ENCODE measurements at places on chromosomes 5 and 9.

- DNase-seq: no peak
Measured at GRCh38 chr9:89983411-89983810, 378.6 kb downstream of the GADD45G start.

- DNase-seq: no peak
Measured at GRCh38 chr5:169003721-169004541, 297.0 kb downstream of the SLIT3 start.

DNA sequence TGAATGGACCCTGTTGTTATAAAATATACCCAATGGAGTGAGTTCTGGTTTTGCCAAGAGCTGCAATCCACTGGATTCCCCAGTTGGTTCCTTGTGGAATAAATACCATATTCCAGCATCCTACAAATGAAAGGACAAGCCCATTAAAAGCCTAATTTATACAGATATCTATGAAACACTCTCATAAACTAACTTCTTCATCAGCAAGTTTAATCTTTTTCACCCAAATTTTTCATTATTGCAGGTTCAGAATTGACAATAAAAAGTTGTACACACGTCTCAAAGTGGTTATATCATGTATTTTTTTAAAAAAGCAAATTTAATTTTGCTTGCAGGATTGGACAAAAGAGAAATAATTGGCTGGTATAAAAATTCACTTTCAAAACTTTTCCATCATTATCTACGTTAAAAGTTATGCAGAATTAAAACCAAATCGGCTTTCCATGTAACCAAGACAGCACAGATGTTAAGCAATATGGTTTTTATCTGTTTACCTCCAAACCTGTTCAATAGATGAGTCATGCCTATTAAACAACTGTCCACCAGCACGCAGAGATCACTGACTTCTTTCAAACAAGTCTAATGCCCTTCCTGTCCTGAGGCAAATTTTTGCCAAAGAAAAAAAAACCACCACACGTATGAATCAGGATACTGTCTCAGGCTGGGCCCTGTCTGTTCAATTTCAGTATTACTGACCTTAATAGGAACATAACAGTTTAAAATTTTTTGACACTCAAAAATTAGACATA lies 42.5 kb downstream of the CEMIP2 start:
- no peak for DNase-seq

GRCh38 chr5:60334281-60334713 lies 365.7 kb downstream of the DEPDC1B start:
- DNase-seq: no peak

GRCh38 chr9:30582240-30582639 lies 1802.2 kb upstream of the ACO1 start:
- DNase-seq: no peak

DNA sequence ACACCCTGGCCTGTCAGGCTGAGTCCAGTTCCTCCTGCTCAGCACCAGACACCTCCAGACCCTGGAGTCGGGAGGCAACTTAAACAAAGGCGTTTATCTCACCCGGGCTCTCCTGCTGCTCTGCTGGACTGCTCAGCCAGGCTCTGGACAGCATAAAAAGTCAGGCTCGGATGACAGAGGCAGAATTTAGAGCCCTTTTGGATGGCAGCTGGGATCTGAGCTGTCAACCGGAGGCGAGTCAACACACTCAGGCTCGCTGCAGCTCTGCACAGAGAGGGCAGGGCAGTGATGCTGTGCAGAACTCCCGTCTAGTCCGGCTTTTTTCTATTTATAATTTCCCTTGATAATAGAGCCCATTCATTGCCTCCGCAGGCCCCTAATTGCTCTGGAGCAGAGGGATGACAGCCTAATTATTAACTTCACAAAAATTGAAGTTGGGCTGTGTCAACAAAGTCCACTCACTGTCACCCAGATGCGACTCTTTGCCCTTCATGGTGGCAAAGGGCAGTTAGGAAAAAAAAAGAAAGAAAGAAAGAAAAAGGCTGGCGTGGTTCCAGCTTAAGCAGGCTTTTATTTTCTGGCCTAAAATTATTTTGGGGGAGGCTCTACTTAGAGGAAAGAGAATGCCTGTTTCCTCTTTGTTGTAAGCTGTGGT lies 37.6 kb downstream of the STC2 start:
- no peak for DNase-seq

DNA sequence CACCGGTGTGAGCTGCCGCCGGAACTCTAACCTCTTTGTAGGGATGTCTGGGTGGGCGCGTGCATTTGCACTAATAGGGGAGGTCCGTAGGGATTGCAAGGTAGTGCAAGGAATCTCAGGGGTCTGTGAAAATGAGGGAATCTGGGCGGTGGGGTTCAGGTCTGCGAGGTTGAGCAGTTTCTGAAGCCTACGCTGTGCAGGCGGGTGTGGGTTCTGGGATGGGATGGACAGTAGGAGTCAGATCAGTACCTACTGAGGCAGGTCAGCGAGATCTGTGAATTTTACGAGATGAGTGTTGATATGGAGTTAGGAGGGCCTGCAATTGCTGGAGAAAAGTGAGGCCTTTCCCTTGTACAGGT lies 856 bp upstream of the ATOSB start:
- no peak for DNase-seq

- DNase-seq: no peak
Measured at GRCh38 chr9:35691334-35691650, 1.6 kb upstream of the TPM2 start.

- no peak for DNase-seq
Measured at GRCh38 chr5:82596451-82596850, 318.3 kb upstream of the RPS23 start.

GRCh38 chr9:131277287-131277909 lies 1.1 kb upstream of the FAM78A start:
- no peak for DNase-seq

- DNase-seq: no peak
Measured at GRCh38 chr5:55711507-55712022, 559 bp downstream of the SLC38A9 start.

DNA sequence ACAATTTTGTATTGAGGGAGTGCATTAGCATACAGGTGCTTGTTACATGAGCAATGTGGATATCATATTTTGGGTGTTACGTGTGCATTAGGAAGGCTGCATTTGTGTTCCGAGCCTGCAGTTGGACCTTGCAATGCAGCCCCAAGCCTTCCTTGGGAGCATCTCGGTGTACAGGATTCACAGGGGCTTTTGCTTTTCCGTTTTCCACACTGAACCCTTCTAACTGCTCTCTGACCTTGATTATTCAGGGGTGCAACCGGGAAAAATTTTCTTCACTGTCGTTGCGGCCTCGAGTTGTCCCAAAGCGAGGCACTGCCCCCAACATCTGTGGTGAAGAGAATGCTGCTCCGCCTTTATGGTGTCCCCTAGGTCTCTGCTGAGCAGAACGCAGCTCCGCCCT lies 80.1 kb upstream of the PLEKHG4B start:
- DNase-seq: no peak

DNA sequence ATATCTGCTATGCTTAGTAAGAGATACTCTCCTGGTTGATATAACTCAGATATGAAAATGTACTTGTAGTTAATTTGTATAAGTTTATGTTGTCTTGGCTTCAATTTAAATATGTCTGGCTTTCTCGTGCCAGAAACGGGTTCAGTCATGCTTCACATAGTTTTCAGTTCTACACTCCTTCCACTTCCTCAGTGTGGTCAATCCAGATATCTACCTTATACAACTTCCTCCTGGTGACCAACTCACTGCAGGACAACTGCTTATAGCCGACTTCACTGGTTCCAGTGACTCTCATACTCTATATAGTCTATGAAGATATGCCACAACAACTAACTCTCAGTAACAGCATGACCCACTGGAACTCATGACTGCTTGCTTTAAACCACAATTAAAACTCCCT lies 690.4 kb downstream of the SLCO4C1 start:
- DNase-seq: no peak

DNA sequence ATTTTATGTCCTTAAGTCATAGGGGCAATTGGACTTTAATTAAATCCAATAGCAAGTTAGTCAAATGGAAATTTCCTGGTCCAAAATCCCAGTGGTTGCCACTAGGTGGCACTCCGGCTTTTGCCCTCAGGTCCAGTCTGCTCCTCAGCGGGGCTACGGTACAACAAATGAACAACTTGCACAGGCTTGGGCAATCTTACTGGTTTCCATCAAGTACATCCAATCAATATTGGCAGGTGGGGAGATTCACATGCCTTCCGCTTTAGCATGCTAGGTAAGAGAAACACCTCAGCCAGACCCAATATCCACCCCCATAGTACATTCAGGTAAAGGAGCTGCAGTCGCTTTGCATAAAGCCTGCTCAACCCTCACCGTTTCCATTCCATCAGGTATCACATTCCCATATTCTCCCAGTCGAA lies 6.3 kb upstream of the MXD3 start:
- peak; percentile 63 for DNase-seq
